Activated effector memory CD4-positive, alpha-beta T cell treated with Interleukin-2 at 50 U/mL for 16 hours (primary cell): ENCODE measurements at places on chromosomes 2 and 18.

GRCh38 chr2:103208916-103209315 is 447.1 kb downstream of the TMEM182 start:
- no peak for DNase-seq

- no peak for DNase-seq
Measured at GRCh38 chr2:74682501-74682900, 28.5 kb downstream of the SEMA4F start.

- DNase-seq, result no peak
Measured at GRCh38 chr18:24459772-24460171, 665 bp upstream of the HRH4 start.

- no peak for DNase-seq
Measured at GRCh38 chr2:234450431-234451124, 46.3 kb downstream of the ARL4C start.

- peak; percentile 28 for DNase-seq
Measured at GRCh38 chr2:229714080-229714735, at the start of gene DNER. Gene DNER (minus strand): TSS chr2:229714555. CDS start chr2:229714423, 132 bp downstream.

DNA sequence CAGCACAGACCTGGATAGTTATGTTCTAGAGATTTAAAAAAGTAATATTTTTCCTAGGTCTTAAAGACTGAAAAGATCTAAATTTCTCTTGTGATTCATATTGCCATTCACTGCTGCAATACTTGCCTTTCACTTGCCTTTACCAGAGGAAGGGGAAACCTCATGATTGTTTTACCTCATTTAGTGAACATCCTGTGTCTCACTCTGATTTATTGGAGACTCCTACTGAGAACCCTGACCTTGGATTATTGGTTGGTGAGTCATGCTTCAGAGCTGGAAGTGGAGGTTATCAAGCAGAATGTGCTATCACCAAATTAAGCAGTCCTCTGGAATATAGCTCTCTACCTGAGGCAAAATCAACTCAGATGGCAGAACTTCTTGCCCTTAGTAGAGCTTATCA is 500.5 kb downstream of the TSN start:
- no peak for DNase-seq

DNA sequence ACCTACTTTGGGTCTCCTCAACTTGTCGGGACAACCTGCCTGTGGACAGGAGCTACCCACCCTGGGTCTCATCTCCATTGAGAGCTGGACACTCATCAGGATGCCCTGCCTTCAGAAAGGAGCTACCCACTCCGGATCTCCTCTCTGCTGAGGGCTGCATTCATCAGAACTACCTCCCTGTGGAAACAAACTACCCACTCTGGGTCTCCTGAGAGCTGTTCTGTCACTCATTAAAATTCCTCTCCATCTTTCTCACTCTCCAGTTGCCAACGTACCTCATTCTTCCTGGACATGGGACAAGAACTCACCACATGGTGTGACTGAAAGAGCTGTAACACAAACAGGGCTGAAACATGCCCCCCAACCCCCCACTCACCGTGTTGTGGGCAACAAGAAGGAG is 22.5 kb upstream of the UBE2F start:
- no peak for DNase-seq

GRCh38 chr2:86281066-86281700 is 56.2 kb downstream of the REEP1 start:
- no peak for DNase-seq

GRCh38 chr2:53473775-53474311 is 293.8 kb upstream of the CHAC2 start:
- no peak for DNase-seq

DNA sequence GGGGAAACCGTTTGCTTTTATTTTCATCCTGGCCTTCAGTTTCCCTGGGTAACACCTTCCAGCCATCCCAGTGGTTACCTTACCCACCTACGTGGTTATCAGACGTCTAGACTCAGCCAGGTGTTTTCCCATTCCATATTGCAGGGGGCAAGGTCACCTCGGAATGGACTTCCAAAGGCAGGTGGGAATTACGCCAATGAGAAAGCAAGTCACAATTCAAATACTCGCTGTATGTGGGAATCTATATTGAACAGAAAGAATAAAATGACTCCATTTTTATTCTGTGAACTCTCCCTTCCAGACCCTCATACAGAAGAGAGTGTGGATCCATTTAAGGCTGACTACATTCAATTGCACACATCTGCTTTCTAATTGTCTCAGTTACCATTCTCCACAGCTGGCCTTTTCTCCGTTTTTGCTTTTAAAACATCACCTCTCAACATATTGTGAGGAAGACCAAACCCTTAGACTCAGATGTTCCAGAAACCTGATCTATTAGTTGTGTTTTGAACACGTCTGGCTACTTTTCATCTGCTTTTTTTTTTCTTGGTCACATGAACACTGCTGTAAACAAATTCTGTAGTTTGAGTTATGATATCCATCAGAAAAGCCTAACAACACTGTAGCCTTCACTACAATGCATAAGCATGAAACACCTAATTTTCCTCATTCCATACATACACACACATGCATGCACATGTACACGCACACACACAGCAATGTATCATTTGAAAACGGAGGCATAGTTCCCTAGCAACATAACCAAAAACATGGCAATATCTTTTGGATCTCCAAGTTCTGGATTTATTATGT is 59.8 kb downstream of the BCL2 start:
- no peak for DNase-seq

DNA sequence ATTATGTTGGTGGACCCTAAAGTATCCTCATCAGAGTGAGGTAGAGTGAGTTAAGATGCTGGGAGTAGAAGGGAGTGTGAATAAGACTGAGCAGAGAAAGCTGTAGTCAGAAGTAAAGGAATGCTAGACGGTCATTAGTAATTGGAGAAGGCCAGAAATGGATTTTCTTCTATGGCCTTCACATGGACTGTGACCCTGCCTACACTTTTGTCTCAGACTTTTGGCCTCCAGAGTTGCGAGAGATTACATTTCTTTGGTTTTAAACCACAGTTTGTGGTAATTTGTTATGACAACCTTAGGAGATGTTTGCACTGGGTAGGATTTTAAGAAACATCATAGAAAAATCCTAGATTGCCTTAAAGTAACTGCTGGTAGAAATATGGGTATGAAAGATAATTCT is 1267.7 kb upstream of the TMEFF2 start:
- no peak for DNase-seq

DNA sequence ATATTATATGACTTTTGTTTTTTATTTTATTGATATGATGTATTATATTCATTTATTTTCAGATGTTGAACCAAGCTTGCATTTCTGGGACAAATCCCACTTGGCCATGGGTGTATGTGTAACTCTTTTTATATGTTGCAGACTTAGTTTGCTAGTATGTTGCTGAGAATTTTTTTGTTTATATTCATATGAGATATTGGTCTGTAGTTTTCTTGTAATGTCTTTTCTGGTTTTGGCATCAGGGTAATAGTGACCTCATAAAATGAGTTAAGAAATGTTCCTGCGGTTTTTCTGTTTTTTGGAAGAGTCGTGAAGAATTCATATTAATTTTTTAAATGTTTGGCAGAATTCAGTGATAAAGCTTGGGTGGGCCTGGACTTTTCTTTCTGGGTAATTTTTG is 88.7 kb downstream of the ASB1 start:
- DNase-seq, result no peak

DNA sequence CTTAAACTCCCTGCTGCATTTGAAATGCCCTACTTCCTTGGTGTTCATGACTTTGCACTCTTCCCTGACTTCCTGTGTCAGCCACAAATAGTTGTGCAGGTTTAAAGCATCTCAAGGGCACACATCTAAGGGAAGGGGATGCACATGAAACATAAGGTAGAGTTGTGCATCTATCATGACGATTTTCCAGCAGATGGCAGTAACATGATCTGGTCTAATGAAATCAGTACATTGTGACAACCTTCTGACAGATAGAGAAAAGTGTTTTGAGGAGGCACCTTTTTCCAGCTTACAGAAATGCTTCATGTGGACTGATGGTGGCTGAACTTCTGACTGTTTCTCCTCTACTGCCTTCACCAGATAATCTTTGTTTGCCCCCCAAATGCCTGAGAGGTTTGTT is 238.9 kb downstream of the XIRP2 start:
- DNase-seq, result no peak

DNA sequence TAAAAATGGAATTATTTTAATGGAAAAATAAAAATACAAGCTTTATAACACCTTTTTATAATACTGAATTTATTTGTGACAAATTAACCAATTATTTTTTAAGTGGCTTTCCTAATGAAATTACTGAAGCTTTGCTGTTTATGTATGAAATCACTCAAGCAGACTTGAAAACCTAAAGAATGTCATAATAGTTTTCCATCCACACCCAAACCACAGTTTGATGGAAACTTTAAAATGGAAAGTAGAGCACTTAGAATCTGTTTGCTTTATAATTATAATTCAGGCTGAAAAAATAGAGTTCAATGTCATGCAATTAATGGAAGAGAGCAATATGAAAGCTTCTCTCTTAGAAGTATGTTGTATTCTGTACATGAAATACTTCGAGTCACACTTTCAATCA is 31.6 kb upstream of the WDR75 start:
- no peak for DNase-seq

- DNase-seq, result no peak
Measured at GRCh38 chr2:207285473-207285815, 119.7 kb upstream of the KLF7 start.

DNA sequence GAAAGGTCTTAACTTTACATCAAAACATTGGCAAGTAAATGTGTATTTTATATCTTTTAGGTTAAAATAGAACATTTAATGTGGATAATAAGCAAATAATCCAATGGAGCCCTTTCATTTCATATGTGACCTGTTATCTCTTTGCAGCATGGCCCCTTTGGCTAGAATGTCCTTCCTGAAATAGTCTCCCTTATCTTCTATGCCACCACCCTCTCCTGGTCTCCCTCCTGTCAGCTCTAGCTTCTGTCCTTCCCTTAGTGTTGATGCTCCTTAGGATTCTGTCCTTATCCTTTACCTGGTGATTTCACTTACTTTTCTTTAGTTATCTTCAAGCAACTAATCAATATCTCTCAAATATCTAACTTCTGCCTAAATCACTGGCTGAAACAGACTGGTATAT is 87.1 kb upstream of the TFCP2L1 start:
- DNase-seq, result no peak

DNA sequence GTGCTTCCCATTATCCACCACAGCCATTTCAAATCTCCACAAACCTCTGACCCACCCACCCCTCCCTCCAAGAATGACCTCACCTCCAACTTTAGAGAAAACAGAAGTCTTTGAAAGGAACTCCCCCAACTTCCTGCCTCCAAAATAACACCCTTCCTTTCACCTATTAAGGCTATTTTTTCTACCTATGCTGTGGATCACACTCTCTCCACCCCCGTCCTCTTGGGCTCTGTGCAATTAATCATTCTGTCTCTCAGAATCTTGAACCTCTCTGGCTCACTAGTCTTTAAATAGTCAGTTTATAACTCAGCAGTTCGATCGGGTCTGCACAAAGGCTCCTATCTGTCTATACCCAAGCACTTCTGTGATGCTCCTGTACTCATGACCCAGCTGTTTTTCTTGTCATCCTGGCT is 37.3 kb upstream of the XPO1 start:
- no peak for DNase-seq

DNA sequence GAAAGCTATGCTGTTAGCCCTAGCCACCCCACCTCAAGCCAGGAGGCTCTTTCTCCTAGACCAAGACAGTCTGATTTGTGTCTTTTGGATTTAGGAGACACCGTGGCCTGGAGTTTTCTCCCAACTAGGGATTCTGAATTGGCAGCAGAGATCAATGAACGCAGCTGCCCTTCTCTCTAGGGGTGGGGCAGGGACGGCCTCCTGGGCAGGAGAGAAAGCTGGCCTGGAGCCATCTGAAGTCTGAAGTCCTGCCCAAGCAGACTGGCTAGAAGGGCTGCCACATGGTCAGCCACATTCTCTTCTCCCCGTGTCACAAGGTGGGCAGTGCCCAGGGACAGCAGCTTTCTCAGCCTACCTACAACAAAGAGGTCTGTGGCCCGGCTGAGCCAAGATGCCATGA is 45.1 kb downstream of the PIEZO2 start:
- DNase-seq, result no peak

DNA sequence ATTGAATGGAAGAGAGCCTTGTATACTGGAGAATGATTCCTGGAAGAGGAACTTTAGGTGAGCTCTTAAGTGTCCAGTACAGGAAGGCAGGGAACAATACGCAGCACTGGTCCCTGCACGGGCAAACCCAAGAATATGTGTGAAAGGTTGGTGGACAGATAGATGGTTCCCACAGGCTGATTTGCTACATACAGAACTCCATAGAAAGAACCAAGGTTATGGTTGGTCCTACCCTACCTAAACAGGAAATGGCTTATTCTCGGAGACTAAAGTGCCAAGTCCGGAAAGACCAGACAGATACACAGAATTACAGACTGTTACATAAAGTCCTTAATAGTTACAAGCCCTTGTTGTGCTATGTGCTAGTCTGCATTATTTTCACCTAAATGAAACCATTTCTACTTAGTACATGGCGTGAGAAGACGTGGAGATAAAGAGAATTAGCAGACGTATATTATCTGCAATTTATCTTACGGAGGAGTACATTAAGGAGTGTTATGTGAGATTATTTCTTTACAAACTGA is 1.2 kb downstream of the REV1 start:
- DNase-seq, result no peak

- no peak for DNase-seq
Measured at GRCh38 chr2:159131914-159132281, 154.6 kb downstream of the WDSUB1 start.

GRCh38 chr18:63578357-63578958 is 8.7 kb upstream of the SERPINB13 start:
- no peak for DNase-seq

DNA sequence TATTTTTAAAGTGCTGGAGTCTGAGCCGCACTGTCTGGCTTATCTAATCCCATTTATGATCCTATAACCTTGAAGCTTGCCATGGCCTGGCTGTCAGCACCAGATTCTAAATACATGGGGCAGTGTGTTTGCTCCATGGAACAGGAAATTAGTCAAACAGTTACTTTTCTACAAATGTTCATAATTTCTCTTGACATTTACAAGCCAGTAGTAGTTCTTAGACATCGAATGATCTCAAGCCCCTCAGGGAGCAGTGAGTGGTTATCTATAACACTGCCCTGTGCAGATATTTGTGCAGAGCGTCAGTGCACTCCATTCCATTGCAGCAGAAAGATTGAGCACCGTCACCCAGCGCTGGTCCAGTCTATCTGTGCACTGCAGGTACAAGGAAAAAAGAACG is 205.2 kb downstream of the AGPS start:
- no peak for DNase-seq

DNA sequence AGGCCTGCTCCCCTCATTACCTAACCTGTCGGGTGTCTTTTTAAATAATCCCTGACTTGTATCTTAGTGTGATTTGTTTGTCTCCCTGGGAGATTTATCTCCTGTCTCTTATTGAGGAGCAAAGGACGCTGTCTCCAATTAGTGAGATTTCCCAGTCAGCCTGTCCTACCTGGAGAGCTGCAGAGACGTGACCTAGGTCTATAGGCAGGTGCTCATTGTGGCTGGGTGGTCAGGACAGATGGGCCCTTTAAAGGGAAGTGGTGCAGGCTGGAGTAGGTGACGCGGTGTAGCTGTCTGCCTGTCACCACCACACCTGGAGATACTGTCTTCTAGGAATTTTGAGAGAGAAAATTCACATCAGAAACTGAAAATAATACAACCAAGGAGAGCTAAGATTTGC is 28.0 kb downstream of the PLB1 start:
- DNase-seq, result no peak
